ENCODE measurements at places on chromosomes 1 and 21. TPM values are rescaled to one million over a fixed set of nuclear protein-coding genes. Genes with fewer than 3 reads are reported as not detected.

BMP8B gene
- polyA plus RNA-seq = 2.1 TPM

AADACL4 gene
- polyA plus RNA-seq = 0.97 TPM

SERPINC1 gene
- 0.60 TPM for polyA plus RNA-seq

ADGRB2 gene
- polyA plus RNA-seq = 18.7 TPM

IRF6 gene
- 13.6 TPM for polyA plus RNA-seq

MRPS6 gene
- 117 TPM for polyA plus RNA-seq

CACNA1S gene
- polyA plus RNA-seq = 0.57 TPM

CD53 gene
- polyA plus RNA-seq = 6.7 TPM

SELL gene
- polyA plus RNA-seq = 2.5 TPM

CFHR2 gene
- polyA plus RNA-seq = 0.19 TPM

CYYR1 gene
- 52.5 TPM for polyA plus RNA-seq

CNKSR1 gene
- 20.2 TPM for polyA plus RNA-seq

SHE gene
- 12.6 TPM for polyA plus RNA-seq

TRAPPC10 gene
- polyA plus RNA-seq = 31.9 TPM

ABCG1 gene
- 9.4 TPM for polyA plus RNA-seq

PLPPR5 gene
- 1.4 TPM for polyA plus RNA-seq

CD160 gene
- polyA plus RNA-seq = 2.3 TPM

CATSPERE gene
- 1.2 TPM for polyA plus RNA-seq

ARHGAP30 gene
- 1.8 TPM for polyA plus RNA-seq

SUCO gene
- 58.5 TPM for polyA plus RNA-seq

SLC50A1 gene
- 58.4 TPM for polyA plus RNA-seq

C1orf141 gene
- polyA plus RNA-seq = not detected

CFHR4 gene
- not detected for polyA plus RNA-seq

CCDC27 gene
- 0.32 TPM for polyA plus RNA-seq

PROK1 gene
- 0.96 TPM for polyA plus RNA-seq

CAPN9 gene
- 2.6 TPM for polyA plus RNA-seq

MAP1LC3C gene
- 1.1 TPM for polyA plus RNA-seq
